ENCODE measurements at places on chromosomes 12 and 14. TPM values are rescaled to one million over a fixed set of nuclear protein-coding genes. Genes with fewer than 3 reads are reported as not detected.

HSPA2 gene
- 28.9 TPM for total RNA-seq

DNA sequence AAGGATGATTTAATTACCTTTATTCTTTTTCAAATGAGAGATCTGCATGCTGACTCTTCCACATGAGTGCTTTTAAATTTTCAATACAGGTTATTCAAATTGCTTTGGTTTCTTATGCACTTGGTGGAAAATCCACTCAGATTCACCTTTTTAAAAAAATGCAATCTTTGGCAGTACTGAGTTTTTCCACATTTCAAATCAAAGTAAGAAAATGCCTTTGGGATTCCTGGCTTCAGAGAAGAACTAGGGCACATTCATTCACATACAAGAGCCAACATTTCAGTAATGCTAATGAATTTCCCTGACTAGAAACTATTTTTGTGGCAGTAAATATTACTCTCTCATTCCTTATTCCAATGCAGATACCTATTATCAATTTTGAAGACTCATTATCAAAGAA lies 342.2 kb downstream of the ETNK1 start:
- no peak for DNase-seq

ACOT4 gene
- total RNA-seq = 0.39 TPM

GRCh38 chr12:97875064-97875463 lies 412.5 kb downstream of the RMST start:
- no peak for DNase-seq

- no peak for DNase-seq
Observed at GRCh38 chr12:26680727-26681455, 152.1 kb downstream of the ITPR2 start.

DNA sequence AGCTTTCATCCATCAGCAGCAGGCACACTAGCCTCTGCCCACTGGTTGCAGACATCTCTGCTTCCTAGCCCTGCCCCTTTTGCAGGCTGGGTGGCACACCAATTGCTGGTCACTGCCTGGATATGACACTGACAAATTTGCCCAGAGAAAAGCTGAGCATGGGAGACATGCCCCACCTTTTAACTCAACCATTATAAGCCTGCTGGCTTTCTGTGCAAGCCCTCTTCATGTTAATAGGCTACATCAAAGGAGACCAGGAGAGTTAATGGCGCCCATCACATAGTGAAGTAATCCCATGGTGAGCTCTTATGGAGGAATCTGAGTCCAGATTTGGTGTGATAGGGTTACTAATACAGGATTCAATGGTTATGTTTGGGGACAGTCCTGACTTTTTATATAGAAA lies 139.2 kb downstream of the KICS2 start:
- no peak for DNase-seq

- no peak for DNase-seq
Observed at GRCh38 chr12:110862329-110862728, 15.5 kb downstream of the CCDC63 start.

GRCh38 chr14:90168425-90169105 lies 87.8 kb upstream of the PSMC1 start:
- no peak for DNase-seq

- DNase-seq = no peak
Observed at GRCh38 chr14:21525571-21525961, 580 bp downstream of the SALL2 start.

AQP2 gene
- total RNA-seq = 0.21 TPM

DNA sequence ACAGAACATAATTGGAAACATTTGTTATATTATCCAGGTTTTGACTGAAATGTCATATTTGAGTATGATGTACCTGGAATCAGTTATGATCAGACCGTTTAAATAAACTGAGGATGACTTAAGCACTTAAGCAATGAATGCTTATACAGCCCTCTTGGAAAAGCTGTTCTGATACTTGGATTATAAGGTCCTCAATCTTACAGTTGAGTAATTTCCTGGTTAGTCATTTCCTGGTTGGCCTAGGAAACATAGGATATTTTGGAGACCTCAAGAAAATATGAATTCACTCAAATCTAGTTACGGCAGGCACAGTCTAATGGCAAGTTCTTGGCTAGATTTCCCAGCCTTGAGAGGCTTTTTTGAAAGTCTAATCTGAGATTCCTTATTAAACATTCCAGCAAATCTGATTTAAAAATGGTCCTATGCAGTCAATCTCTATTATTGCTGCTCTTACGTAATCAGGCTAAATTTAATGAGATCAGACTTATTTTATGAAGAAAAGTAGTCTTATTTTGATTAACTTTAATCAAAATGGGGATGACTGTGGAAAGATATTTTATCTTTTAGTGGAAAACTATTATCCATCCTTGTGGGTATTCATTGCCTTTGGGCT lies 447.2 kb downstream of the SNAPC1 start:
- DNase-seq = no peak

DNA sequence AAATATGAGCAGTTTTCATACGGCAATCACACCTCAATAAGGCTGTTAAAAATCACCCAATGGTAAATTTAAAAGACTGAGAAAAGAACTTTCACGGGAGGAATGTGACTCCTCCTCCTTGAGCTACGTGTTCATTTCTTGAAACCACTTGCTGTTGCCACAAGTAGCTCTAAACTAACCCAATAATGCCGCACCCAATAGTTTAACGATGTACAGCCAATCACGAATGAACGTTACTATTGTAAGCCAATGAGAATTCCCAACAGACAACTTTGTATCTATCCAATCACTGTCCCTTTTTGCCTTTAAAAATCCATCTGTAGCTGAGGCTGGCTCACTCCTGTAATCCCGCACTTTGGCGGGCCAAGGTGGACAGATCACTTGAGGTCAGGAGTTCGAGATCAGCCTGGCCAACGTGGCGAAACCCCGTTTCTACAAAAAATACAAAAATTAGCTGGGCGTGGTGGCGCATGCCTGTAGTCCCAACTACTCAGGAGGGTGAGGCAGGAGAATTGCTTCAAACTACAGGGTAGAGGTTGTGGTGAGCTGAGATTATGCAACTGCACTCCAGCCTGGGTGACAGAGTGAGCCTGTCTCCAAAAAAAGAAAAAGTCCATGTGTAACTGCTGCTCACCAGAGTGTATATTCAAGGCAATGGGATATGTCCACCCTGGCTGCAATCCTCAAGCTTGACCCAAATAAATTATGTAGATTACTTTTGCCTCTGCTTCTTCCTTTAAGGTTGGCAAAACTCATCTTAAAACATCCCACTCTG lies 24.4 kb upstream of the BTBD6 start:
- DNase-seq = no peak

GRCh38 chr12:120836114-120836684 lies 68.0 kb downstream of the SPPL3 start:
- DNase-seq = no peak

CLEC2A gene
- total RNA-seq = not detected

LRP1-AS gene
- not detected for total RNA-seq

DNA sequence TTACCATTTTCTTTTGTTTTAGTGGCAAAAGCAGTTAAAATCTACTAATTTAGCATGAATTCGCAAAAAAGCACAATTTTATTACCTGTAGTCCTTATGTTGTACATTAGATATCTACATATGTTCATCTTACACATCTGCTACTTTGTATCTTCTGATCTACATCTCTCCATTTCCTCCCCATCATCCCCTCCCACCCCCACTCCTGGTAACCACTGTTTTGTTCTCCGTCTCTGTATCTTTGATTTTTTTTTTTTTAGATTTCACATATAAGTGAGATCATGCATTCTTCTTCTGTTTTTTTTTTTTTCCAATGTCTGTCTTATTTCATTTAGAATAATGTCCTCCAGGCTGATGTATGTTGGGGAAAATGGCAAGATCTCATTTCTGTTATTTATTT lies 922.7 kb downstream of the VRK1 start:
- no peak for DNase-seq

- no peak for DNase-seq
Observed at GRCh38 chr14:88872976-88873375, 48.5 kb downstream of the TTC8 start.

INHBE gene
- not detected for total RNA-seq

CCDC38 gene
- total RNA-seq = not detected

HOXC10 gene
- total RNA-seq = 32.0 TPM

DNA sequence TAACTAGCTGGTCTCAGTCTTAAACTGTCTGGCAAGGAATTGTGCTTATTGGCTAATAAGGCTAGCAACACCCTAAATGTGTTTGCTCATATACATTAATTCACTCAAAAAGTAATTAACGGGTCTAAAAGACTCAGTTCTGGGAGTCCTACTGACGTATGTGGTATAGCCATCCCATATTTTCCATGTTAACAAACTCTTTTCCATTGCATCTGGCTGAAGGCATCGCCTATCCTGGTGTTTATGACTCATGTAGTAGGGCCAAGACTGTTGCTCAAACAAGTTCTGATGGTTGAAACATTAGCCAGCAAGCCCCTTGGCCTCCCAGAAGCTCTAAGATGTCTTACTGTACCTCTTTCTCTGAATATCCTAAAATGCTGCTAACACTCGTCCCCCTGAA lies 98.5 kb downstream of the PHLDA1 start:
- DNase-seq = no peak

KRT75 gene
- not detected for total RNA-seq

DNA sequence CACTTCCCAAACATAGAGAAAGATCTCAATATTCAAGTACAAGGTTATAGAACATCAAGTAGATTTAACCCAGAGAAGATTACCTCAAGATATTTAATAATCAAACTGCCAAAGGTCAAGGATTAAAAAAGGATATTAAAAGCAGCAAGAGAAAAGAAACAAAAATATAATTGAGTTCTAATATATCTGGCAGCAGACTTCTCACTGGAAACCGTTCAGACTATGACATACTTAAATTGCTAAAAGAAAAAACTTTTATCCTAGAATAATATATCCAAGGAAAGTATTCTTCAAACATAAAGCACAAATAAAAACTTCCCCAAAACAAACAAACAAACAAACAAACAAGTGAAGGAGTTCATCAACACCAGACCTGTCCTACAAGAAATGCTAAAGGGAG lies 92.4 kb downstream of the FSCB start:
- no peak for DNase-seq

GRCh38 chr12:46455648-46456352 lies 83.2 kb upstream of the SLC38A2 start:
- DNase-seq = no peak

- no peak for DNase-seq
Observed at GRCh38 chr14:45361727-45362126, 108.7 kb upstream of the MIS18BP1 start.

GRCh38 chr12:12376646-12377448 lies 20.0 kb downstream of the BORCS5 start:
- DNase-seq = no peak

DNA sequence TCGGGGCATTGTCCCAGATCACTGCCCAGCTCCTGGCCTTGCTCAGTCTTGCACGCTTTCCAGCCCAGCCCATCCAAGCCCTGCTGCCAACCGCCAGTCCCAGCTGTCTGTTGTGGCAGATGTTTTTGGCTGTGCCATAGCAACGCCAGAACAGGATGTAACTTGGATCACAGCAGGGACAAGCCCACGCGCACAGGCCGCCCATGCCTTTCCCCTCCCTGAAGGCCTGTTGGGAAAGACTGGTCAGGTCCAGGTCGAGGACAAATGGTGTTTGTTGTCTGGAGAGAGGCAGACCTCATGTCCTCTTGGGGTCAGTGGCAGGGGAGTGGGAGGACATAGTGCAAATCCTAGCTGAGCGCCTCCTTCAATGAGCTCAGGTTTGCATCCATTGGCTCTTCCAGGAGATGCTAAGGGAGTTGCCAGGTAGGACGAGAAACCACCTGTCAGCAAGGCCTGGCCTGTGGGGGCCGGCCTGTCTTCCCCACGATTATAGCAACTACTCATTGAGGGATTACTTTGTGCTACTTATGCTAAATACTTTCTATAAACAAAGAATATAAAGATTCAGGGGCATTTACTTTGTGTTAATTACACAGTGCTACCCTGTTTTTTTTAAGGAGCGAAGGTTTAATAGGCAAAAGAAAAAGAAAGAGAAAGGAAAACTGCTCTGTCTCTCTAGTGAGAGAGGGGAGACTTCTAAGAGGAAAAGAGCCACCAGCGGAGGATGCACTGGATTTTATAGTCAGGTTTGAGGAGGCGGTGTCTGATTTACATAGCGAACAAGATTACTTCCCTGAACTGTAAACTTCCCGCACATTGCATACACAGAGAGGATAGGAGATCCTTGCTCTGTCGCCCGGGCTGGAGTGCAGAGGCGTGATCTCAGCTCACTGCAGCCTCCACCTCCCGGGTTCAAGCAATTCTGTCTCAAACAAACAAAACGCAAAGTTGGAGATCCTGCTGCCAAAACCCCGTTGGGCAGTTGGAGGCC lies 42.8 kb upstream of the CORO1C start:
- DNase-seq = peak; percentile 91

CCDC198 gene
- total RNA-seq = not detected

GRCh38 chr12:121145221-121145620 lies 12.5 kb downstream of the P2RX7 start:
- no peak for DNase-seq

- DNase-seq = no peak
Observed at GRCh38 chr14:68716698-68717097, 76.2 kb downstream of the ZFP36L1 start.

LGR5 gene
- total RNA-seq = 1.6 TPM

DNA sequence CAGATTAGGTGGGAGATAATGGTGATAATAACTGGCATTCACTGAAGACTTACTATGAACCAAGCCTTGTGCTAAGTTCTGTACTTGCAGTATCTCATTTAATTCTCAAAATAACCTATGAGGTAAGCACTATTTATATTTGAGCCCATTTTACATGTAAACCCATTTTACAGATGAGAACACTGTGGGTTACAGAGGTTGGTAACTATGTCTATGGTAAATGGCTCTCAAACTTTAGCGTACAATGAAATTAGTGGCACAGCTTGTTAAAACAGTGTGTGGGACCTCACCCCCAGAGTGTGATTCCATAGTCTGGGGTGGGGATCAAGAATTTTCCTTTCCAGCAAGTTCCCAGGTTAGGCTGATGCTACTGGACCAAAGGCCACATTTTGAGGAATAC lies 22.2 kb upstream of the JPH4 start:
- no peak for DNase-seq

DNA sequence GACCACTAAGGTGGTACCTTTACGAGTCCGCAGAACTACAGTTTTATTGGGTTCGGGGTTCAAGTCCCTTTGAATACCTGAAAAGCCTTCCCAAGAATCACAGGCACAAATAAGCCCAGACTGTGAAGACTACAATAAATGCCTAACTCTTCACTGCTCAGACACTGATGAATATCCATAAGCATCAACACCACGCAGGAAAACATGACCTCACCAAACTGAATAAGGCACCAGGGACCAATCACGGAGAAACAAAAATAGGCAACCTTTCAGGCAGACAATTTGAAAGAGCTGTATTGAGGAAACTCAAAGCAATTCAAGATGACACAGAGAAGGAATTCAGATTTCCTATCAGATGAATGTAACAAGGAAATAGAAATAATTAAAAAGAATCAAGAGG lies 24.2 kb upstream of the P2RX7 start:
- DNase-seq = no peak

MYL2 gene
- total RNA-seq = 0.99 TPM

GRCh38 chr12:78746001-78746400 lies 118.6 kb upstream of the SYT1 start:
- no peak for DNase-seq

STON2 gene
- 20.5 TPM for total RNA-seq

FAM186B gene
- 0.23 TPM for total RNA-seq

DTX1 gene
- total RNA-seq = 4.2 TPM

RPS6KA5 gene
- 10.0 TPM for total RNA-seq

- no peak for DNase-seq
Observed at GRCh38 chr12:46553911-46554310, 181.3 kb upstream of the SLC38A2 start.

GPR132 gene
- total RNA-seq = 2.9 TPM

GRCh38 chr12:101862245-101862644 lies 15.1 kb upstream of the DRAM1 start:
- no peak for DNase-seq

- no peak for DNase-seq
Observed at GRCh38 chr14:30779210-30779609, 95.1 kb upstream of the COCH start.

LRRC10 gene
- total RNA-seq = not detected

ASIC1 gene
- total RNA-seq = 0.39 TPM
